ENCODE measurements at places on chromosomes 2 and 18.

DNA sequence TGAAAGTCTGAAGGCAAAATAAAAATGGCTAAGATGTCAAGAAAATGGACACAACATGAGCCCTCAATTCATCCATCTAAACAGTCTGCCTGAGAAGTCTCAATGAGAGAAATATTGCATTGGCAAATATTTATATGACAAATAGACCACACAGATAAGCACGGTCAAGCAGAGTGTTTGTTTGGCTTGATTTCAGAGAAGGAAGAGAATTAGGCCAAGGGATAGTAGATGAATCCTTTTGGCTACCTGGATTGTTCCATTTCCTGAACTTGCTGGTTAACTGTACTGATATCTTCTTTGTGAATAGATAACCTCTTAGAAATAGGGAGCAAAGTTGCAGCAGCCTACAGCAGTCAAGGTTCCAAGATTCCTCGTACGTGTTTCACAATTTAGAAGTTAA, 129.6 kb downstream of the RBMS1 start:
- DNase-seq = no peak

DNA sequence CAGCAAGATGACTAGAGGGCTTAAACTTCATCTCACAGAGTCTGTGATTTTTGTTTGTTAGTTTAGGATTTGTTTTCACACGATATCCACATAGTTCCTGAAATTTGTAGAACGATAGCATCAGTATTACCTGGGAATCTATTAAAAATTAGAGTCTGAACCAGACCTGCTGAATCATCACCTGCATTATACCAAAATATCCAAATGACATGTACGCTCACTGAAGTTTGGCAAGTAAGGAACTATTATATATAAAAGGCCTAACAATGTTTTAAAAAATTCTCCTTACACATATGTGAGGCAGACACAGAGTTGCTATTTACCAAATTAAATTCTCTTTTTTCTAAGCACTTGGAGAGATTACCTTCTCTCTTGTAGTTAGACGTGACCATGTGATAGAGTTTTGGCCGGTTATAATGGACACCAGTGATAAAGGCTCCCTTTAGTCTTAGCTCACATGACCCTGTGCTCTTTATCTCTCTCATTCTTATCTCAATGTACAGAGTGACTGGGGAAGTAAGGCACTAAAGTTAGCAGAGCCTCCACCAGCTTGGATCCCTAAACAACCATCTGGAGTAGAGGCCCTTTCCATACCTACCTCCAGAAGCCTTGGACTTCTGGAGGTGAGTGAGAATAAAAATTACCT, 363.1 kb downstream of the DSC3 start:
- DNase-seq = no peak

GRCh38 chr2:175353275-175353674, 171.8 kb upstream of the ATP5MC3 start:
- no peak for DNase-seq

- DNase-seq = no peak
These were observed 21.5 kb upstream of the BIN1 start for GRCh38 chr2:127128445-127128904.

GRCh38 chr2:121805766-121806143, 50.3 kb downstream of the TSN start:
- DNase-seq = no peak

DNA sequence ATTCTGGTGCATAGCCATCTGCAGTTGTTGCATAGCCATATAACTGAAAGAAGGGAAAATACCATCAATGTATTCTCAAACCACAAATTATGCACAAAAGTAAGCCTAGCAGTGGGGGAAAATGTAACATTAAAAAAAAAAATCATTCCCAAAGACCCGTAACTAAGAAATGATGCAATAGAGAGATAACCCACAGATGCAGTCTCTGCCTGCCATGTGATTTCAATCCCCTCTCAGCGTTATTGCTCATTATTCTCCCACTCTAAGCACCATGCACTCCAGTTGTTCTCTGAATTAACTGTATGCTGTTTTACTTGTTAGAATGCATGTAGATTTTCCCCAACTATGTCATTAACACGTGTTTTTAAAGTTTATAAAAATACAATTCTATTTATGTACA, 14.1 kb downstream of the DSC1 start:
- DNase-seq = no peak

- DNase-seq = no peak
These were observed 40.1 kb downstream of the GPD2 start for GRCh38 chr2:156476021-156476849.

GRCh38 chr2:236341067-236341466, 76.9 kb upstream of the ASB18 start:
- DNase-seq = no peak

DNA sequence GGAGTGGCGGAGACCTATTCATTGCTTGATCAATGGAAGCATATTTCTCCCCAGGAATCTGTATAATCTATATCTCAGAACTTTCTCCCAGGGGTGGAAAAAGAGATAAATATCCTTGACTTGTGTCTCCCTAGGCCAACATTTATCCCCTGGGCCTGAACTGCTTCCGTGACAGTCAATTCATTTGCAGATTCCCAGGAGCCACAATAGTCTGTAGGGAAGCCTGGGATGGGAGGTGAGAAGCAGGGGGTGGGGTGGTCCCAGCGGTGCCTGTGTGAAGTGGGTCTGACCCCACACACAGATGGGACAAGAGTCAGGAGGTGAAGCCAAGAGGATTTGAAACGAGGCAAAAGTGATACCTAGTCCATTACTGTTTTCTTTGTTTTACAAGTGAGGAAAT, 166.8 kb downstream of the DPP10 start:
- no peak for DNase-seq

DNA sequence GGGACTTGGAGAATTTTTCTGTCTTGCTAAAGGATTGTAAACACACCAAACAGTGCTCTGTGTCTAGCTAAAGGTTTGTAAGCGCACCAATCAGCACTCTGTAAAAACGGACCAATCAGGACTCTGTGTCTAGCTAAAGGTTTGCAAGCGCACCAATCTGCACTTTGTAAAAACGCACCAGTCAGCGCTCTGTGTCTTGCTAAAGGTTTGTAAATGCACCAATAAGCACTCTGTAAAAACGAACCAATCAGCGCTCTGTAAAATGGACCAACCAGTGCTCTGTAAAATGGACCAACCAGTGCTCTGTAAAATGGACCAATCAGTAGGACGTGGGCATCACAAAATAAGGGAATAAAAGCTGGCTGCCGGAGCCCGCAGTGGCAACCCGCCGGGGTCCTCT, 16.5 kb downstream of the ABI2 start:
- no peak for DNase-seq

DNA sequence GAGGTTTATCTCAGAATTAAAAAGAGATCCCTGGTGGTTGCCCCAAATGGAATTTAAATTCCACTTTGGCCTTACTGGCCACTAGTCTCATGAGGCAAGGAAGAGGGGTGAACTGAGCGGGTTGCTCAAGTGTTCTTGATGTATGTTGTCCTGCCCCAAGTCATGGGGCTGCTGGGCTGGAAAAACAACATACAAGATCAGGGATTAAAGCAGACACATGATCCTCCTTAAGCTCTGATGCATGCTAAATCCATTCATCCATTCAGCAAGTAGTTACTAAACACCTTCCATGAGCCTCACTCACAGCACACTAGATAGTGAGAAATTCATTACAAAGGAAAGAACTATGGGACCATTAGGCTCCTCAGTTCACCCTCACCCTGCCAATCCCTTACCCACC, 196.3 kb downstream of the MREG start:
- no peak for DNase-seq

Measured in stimulated activated CD4-positive, alpha-beta T cell treated with anti-CD3 and anti-CD28 coated beads, Interleukin-15, amount 100 ng/mL, for 48 hours (primary cell).